Kidney tubule cell (primary cell): ENCODE measurements at places on chromosomes 2 and 18.

DNA sequence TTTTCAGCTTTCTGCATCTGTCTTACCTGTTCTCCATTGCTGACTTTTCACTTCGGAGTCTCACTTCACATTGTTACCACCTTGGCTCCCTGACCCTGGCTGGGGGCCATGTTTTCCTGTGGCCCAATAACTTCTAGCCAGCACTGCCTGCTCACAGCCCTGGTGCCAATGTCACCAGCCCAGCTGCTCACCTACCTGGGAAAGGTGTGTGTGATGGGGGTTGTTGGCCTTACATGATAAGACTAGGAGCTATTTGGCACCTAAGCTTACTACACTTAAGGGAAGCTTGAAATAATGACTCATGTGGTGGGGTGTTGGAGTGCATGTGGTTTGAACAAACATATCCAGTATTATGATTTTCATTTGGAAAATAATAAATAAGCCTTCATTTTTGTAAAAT, 37.5 kb upstream of the PGAP1 start:
- DNase-seq = no peak

DNA sequence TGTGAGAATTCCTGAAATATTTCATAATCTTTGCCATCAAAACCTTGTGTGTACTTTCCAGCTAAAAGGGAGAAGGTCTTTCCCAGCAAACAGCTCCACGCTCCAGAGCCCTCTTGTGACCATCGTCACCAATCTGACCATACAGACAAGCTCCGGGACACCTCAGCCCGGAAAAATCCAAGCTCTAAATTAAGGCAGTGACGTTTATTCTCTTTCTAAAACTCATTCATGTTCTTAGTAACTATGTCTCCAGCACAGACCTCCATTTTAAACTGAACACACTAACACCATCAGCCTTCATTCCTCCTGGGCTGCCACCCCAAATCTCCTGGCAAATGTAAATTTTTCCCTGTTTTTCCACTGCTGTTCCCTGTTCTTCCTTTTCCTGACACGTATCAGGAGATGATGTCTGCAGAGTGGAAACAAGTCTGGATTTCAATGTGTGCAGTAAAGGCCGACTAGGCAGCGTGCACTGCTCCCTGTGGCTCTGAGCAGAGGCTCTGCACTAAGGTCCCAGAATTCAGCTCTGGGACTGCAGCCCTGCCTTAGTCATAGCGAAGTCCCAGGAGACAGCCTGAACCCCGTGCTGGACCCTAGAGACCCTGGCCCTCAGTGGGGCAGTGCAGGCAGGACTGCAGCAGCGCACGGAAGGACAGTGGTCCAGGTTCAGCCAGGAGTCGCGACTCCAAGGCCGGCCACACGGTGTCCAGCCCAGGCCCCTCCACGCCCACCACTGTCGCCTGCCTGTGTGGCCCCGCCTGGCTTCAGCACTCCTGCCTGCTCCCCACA, 452.5 kb upstream of the SALL3 start:
- no peak for DNase-seq

- no peak for DNase-seq
Measured at GRCh38 chr2:9466147-9466683, 8.1 kb upstream of the IAH1 start.

DNA sequence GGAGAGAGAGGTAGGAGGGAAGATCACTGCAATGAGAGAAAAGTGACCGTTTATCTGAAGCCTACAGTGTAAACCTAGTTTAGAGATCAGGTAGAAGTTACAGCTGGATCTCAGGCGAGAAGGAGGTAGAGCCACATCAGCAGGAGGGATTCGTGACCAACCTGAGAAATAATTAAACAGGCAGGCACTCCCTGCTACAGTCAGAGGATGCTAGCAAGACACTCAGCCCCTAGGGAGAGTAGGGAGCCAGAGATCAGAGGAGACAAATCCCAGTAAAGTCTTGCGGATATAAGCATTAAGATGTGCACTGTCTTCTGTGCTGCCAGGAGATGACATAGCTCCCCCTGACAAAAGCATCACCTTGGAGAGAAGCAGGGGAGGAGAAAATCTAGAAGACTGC, 629.1 kb upstream of the SLC39A10 start:
- DNase-seq = peak; percentile 24

- DNase-seq = peak; percentile 77
Measured at GRCh38 chr18:73891572-73892421, 255.8 kb downstream of the FBXO15 start.

GRCh38 chr2:109736177-109736827, 57.8 kb upstream of the RGPD5 start:
- DNase-seq = peak; percentile 65

GRCh38 chr2:238320246-238320647, at the start of gene TRAF3IP1:
Gene TRAF3IP1, plus strand, starts transcription at chr2:238320518. Its CDS starts 145 bp downstream, at chr2:238320663.
- DNase-seq = peak; percentile 92

GRCh38 chr2:97906307-97906706, 89.4 kb downstream of the TMEM131 start:
- no peak for DNase-seq

DNA sequence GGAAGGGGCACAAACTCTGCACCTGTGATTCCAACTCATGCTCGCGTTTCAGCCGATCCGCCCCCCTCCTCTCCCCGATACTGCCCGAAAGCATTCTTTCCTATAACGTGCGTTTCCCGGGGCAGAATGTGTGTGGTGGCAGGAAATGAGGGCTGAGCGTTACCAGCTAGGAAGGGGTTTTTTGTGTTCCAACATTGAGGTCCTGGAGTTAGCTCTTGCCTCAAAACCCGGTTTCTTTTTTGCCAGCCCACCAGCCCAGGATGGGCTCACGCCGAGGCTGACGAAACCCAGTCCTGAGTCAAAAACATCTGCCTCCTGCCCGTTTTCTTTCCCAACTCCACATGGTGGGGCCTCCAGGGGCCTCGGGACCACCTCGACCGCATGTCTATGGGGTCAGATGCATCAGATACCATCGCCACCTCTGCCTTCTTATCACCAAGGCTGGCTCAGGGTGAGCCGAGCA, 113.7 kb upstream of the COPS8 start:
- DNase-seq = no peak
